ENCODE measurements at places on chromosomes 11 and 22.

- no peak for DNase-seq
These were observed 8.1 kb downstream of the C11orf91 start for GRCh38 chr11:33692541-33692940.

GRCh38 chr11:58316142-58316541 is 42.7 kb downstream of the OR5B17 start:
- no peak for DNase-seq

GRCh38 chr11:124875401-124875800 is 10.2 kb downstream of the ROBO3 start:
- no peak for DNase-seq

GRCh38 chr22:31148953-31149627 is 8.8 kb upstream of the PLA2G3 start:
- DNase-seq, result no peak
